ENCODE measurements at places on chromosomes 7 and 10. TPM values are rescaled to one million over a fixed set of nuclear protein-coding genes. Genes with fewer than 3 reads are reported as not detected.

- peak; percentile 55 for DNase-seq
These were observed 456.2 kb downstream of the REEP3 start for GRCh38 chr10:63977329-63977923.

The SPDYE9 gene
- 7.3 TPM for total RNA-seq

GRCh38 chr10:48517911-48518811 lies 86.7 kb downstream of the ARHGAP22 start:
- no peak for DNase-seq

The EPHA1 gene
- total RNA-seq: 8.5 TPM

GRCh38 chr7:12111422-12112405 lies 99.4 kb upstream of the TMEM106B start:
- DNase-seq: peak; percentile 82

- no peak for DNase-seq
These were observed 25.1 kb downstream of the NEBL start for GRCh38 chr10:20871970-20872369.

Data from testis (tissue), 5 donors.